ENCODE measurements at places on chromosomes 3 and 15. TPM values are rescaled to one million over a fixed set of nuclear protein-coding genes. Genes with fewer than 3 reads are reported as not detected.

DNA sequence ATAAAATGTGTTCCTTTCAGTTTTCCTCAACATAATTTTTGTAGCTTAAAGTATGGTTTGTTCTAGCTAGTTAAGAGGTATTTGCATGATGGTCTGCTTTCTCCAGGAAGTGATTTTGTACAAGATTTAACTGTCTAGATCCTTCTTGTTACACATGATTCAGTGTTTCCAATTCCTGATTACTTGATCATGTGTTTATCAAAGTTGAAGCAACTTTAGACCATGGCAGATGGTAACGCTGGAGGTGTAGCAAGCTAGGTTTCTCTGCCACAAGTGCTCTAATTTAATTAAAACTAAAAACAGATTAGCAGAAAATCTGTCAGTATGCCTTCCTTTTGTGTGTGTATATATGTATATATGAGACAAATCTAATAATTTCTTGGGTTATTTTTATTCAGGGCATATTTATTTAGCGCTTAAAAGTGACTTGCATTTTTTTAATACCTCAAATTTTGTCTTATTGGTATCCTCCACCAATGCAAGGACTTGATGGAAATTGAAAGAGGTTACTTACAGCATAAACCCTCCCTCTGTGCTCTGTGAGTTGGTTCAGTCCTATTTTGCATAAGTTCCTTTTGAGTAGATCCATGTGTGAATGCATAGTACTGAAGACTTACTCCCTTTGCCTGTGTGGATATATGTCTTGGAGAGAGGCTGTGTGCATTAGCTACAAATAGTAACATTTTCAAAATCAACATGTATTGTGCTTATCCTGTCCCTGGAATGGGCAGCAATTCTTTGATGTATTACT is 157.3 kb upstream of the CGNL1 start:
- DNase-seq, result no peak

GRCh38 chr15:37053166-37053565 is 47.2 kb downstream of the MEIS2 start:
- DNase-seq, result no peak

- no peak for DNase-seq
Observed at GRCh38 chr3:186997061-186997460, 66.7 kb downstream of the ST6GAL1 start.

DNA sequence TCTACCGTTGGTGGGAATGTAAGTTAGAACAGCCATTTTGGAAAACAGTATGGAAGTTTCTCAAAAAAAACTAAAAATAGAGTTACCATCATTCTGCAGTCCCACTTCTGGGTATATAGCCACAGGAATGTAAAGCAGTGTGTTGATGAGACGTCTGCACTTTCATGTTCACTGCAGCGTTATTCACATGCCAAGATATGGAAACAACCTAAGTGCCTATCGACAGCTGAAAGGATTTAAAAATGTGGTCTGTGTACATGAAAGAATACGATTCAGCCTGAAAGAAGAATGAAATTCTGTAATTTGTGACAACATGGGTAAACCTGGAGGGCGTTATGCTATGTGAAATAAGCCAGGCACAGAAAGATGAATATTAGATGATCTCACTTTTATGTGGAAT is 157.7 kb downstream of the THSD4 start:
- DNase-seq, result no peak

- DNase-seq, result peak; percentile 64
Observed at GRCh38 chr15:79380755-79381497, 51.2 kb upstream of the MINAR1 start.

GRM2 gene
- polyA plus RNA-seq, result 0.09 TPM

RTP3 gene
- polyA plus RNA-seq, result not detected
